ENCODE measurements at places on chromosomes 3 and 15. TPM values are rescaled to one million over a fixed set of nuclear protein-coding genes. Genes with fewer than 3 reads are reported as not detected.

DNA sequence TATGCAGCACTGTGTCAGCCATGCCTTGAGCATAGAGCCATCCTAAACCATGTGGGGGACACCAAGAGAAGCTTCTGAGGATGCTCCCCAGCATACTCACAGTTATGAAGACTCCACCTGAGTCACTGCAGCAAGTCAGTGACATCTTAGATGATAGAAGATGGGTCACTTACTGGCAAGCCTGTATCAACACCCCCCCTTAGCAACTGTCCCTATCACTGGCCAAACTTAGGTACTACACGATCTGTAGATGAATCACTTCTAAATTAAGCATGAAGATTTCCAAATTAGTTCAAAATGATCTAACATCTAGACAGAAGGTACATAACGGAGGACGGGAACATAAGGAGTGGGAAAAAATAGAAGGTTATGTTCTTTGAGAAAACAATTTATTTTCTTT, 13.2 kb upstream of the LMCD1 start:
- DNase-seq: no peak

PLS1 gene
- 0.38 TPM for total RNA-seq

DNA sequence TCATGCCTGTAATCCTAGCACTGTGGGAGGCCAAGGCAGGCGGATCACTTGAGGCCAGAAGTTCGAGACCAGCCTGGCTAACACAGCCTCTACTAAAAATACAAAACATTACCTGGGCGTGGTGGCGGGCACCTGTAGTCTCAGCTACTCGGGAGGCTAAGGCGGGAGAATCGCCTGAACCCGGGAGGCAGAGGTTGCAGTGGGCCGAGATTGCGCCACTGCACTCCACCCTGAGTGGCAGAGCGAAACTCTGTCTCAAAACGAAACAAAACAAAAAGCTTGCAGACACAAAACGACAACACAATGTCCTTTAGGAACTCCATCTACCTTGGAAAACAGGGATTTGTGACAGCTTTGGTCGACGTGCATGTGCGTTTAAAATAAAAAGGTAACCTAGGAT, 716 bp upstream of the KLHL24 start:
- no peak for DNase-seq

GRCh38 chr3:129031476-129032215, 28.9 kb upstream of the GP9 start:
- DNase-seq: no peak

LDHAL6B gene
- total RNA-seq: not detected

OR5K2 gene
- not detected for total RNA-seq

GRCh38 chr3:72375237-72376076, 472.8 kb downstream of the SHQ1 start:
- DNase-seq: no peak

MFSD1 gene
- 66.9 TPM for total RNA-seq

- DNase-seq: peak; percentile 61
These were observed 4.1 kb upstream of the CLPX start for GRCh38 chr15:65189102-65189740.

- DNase-seq: no peak
These were observed 7.1 kb downstream of the EFCAB12 start for GRCh38 chr3:129421236-129421883.

- DNase-seq: no peak
These were observed 348 bp upstream of the DPP8 start for GRCh38 chr15:65517866-65518207.

CSPG5 gene
- total RNA-seq: 0.26 TPM

DNA sequence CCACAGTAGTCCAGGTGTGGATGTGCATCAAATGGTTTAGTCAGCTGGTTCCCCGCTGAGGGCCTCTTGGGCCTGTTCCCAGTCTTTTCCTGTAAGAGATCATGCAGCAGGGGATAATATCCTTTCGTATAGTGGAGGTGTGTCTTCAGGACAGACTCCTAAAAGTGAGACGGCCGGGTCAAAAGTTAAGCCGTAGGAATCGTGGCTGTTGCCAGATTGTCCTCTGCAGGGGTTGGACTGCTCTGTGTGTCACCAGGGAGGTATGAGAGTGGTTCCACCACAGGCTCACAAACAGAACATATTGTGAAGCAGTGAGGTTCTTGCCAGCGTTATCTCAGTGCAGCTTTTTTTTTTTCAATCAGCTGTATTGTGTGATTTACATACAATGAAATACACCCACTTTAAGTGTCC, 95.0 kb downstream of the VGLL4 start:
- peak; percentile 88 for DNase-seq

SKOR1 gene
- total RNA-seq: under 0.01 TPM
